ENCODE measurements at places on chromosomes 16 and 17.

DNA sequence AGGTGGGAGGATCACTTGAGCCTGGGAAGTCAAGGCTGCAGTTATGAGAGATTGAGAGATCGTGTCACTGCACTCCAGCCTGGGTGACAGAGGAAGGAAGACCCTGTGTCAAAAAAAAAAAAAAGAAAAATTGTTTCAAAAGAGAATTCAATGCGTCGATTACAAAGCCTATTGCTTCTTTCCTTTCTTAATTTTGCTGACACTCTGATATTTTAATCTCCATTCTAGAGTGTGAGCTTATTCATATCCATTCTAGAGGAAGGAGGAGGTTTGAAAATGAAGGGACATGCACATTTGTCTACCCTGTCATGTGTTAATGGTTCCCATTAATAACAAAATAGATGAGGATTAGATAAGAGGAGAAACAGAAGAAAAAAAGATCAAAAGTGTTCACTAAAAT, 63.1 kb downstream of the PCTP start:
- no peak for DNase-seq

DNA sequence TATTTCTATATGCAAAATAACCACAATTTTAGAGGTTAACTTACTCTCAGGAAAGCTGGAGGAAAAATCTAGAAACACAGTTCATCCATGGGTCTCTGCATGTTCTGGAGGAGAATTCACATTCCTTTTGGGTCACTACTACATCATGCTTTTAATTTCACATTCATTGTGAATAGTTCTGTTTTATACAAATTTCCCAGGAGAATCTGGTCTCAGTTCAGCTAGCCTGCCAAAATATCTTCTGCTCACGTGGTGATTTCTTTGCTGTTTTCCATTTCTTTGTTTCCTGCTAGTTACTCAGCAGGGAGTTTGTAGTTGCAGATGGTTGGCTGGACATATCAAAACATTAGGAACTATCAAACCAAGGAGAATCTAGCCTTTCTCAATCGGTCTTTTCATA, at the start of gene ABCA9:
TSS of gene ABCA9 (minus strand) at position 106 of the 400 bp plus-strand sequence. CDS start 9,801 bp downstream, outside the sequence.
- DNase-seq = no peak

DNA sequence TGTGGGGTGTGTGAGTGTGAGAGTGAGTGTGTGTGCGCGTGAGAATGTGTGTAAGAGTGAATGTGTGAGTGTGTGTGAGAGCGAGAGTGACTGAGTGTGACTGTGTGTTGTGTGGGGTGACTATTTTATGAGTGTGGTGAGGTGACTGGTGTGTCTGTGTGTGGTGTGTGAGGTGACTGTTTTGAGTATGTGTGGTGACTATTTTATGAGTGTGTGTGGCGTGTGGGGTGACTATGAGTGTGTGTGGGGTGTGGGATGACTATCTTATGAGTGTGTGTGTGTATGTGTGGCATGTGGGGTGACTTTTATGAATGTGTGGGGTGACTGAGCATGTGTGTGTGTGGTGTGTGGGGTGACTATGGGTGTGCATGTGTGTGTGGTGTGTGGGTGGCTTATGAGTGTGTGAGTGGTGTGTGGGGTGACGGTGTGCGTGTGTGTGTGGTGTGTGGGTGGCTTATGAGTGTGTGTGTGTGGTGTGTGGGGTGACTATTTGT, 152.9 kb upstream of the PLCG2 start:
- DNase-seq = no peak

DNA sequence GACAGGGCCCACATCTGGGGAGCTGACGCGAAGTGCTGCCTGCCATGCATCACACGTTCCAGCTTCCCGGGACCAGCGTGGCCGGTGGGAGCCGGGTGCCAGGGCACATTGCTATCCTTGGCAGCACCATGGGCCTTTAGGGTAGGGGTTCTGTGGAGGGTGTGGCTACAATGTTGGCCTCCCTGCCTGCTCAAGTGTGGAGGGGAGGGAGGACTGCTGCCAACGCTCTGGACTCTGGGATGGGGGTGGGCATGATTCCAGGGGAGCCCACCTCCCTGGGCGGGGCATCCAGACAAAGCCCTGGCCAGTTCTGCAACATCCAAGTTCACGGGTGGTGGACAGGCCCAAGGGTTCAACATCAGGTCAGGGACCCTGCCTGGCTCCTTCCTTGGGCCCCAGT, 13.9 kb downstream of the GRB7 start:
- no peak for DNase-seq

GRCh38 chr17:73165616-73166404, 1.0 kb downstream of the SSTR2 start:
- no peak for DNase-seq

Data from cortex of kidney (tissue), 1 donor.